GM23338 (cell line): ENCODE measurements at places on chromosomes 6 and 20. TPM values are rescaled to one million over a fixed set of nuclear protein-coding genes. Genes with fewer than 3 reads are reported as not detected.

- DNase-seq = no peak
Observed at GRCh38 chr6:16681260-16681873, 79.9 kb downstream of the ATXN1 start.

GRCh38 chr6:48541649-48542048 is 430.7 kb upstream of the PTCHD4 start:
- no peak for DNase-seq

GRCh38 chr6:131966443-131966842 is 15.3 kb upstream of the CCN2 start:
- no peak for DNase-seq

DNA sequence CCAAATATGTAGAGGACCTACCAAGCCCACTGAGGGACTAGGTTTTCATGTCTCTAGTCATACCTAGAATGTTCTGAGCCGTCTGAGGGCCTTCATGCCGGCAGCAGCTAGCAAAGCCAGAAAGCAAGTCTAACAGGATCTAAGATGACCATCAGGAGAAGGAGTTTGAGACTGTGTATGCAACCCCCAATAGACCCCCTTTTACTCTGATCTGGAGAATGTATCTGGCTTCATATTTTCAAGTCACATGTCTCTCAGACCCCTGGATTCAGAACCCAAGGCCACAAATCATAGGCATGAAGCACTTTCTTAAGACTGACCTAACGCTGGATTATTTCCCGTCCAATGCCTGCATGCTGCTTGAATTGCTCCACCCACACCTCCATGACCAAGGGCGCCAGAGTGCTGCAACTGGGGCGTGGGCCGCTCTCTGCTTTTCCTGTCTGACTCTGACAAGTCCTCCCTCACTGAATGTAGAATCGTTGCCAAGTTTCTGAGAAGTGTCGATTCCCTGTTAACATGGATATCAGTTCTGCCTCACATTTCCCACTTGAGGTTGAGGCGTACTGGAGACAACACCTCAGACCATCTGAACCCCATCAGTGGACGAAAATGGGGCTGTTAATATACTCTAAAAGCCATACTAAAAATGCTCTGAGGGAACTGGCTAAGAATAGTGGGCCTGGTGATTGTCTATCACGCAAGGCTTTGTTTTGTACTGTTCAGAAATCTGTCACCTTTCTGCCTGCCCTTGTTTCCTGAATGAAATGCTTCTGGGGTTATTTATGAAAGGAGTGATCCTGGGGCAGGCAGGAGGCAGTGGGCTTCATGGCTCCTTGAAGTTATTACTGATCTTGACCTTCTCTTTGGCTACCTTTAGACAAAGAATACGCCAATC is 23.9 kb upstream of the ASXL1 start:
- no peak for DNase-seq

DNA sequence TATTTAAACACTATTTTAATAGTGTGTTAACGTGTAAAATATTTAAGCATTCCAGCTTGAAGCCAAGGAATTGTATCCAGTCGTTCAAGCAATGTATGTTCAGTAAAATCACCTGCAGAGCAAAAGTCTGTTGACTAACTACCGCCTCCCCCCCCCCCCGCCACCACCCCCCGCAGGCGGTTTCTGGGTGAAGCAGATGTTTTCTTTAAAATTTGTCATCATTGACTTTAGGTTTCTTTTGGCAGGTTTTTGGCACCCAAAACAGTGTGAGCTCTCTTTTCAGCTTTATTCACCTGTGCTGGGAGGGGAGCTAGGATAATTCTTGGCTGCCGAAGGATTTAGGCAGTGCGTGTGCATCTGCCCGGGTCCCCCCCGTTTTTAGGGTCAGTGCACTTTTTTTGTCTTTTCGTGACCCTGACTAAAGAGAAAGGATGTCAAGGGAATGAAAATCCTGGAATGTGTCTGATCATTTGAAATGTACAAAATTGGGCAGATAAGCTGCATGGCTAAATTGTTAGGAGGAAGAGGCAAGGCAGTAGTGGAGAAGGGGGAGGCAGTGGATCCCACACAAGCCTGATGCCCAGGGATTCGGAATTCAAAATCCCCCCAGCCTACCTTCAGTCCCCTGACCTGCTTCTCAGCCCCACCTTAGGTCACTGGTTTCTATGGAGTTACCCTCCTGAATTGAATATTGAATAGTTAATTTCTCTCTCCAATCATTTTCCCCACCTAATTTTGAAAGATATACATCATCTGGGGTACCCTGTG is 1.1 kb downstream of the EDN1 start:
- DNase-seq = no peak

DNA sequence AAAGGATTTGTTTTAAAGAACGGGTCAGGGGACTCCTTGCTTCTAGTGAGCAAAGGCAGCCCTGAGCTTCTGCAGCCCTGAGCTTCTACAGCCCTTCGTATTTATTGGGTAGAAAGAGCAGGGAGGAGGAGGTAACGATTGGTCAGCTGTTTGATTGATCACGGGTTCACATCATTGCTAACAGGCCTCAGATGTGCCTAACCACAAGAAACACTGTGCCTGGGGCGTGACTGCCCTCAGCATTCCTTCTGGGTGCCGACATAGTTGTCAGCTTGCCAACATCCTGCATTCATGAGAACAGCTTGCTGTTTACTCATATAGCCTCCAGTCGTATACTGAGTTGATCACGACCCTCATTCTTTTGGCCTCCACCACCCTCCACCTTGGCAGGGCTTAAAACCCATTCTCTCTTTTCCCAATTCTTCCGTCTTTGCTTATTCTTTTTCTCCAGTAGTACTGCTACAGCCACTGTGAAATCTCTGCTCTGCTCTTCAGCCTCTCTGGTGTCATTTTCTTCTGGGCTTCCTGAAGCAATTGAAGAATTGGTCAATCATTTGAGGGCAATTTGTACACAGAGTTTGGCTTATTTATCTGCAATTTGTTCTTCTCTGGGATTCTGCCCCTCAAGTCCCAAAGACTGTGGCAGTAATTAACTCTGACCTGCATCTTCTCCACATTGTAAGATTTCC is 25.4 kb upstream of the NOP56 start:
- peak; percentile 22 for DNase-seq

GRCh38 chr20:16552015-16552414 is 21.2 kb downstream of the KIF16B start:
- DNase-seq = no peak

GRCh38 chr6:3738381-3739131 is 13.0 kb downstream of the PXDC1 start:
- DNase-seq = no peak

GRCh38 chr6:127592964-127593363 is 16.0 kb downstream of the C6orf58 start:
- peak; percentile 44 for DNase-seq

DNA sequence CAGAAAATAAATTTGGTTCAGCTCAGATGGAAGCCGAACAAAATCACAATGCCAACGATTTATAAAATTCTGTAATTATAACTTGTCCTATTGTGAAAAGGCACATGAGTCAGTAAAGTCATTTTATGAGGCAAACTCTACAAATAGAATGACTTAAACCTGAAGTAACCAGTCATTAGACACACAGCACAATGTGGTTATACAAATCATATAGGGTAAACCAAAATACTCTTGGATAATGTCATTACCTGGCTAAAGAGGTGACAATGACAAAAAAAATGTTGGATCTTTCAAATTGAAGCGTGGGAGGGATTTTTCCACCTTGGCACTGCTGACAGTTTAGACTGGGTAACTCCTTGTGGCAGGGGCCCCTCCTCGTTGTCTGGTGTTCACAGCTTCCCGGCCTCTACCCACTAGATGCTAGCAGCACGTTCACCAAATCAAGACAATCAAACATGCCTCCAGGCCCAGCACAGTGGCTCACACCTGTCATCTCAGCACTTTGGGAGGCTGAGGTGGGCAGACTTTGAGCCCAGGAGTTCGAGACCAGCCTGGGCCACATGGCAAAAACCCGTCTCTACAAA is 5.0 kb downstream of the ANKRD60 start:
- DNase-seq = no peak

DNA sequence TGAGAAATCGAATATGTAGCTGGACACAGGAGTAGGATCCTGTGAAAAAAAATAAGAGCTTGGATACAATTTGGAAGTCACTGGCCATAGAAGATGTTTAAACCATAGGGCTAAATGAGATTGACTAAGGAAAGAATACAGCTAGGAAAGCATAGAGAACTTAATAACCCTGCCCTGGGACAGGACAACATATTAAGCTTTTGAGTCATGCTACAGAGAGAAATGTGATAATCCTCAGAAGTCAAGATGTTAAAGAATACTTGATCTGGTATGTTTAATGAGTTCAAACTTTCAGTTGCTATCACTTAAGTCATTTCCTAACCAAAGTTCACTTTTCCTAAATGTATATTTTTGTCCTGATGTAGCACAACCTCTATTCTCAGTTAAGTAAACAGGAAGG is 154.6 kb upstream of the TSHZ2 start:
- DNase-seq = no peak

DNA sequence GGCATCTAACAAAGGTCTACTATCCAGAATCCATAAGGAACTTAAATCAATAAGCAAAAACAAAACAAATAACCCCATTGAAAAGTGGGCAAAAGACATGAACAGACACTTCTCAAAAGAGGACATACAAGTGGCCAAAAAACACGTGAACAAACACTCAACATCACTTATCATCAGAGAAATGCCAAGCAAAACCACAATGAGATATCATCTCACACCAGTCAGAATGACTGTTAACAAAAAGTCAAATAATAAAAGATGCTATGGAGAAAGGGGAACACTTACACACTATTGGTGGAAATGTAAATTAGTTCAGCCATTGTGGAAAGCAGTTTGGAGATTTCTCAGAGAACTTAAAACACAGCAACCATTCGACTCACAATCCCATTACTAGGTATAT is 19.4 kb upstream of the VNN1 start:
- no peak for DNase-seq

DNA sequence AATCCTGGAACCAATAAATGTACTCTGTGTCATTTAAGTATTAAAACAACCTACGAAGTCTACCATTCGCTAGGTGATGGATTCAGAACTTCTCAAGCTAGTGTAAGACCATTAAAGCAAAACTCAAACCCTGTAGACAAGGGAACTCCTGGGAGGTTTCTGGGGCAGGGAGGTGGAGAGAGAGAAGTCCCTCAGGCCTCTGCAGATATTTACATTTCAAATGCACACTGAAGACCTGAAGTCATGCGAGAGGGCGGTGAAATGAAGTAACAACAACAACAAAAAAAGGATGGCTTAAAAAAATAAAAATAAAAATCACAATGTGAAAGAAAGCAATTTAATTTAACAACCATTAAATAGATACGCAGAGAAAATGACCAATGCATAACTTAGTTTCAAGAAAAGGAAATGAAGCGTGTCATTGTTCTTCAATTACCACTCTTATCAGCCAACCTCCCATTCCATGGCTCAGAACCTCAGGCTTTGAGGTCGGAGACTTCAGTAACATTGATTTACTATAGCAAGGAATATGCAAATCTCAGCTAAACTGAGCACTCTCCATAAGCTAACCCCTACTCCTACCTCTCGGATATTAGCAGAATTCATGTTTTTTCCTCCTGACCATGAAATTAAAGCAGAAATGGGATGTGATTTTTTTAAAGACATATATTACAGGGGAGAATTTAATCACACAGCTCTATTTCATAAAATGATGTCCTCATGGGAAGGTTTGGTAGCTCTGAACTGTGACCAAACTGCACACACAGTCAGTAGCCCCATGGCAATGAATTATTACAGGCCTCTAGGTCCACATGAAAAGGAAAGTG is 140.6 kb downstream of the KIF16B start:
- DNase-seq = no peak

The ADGRG6 gene
- polyA plus RNA-seq = 1.3 and 1.8 TPM in 2 replicates

The SLC22A3 gene
- 0.61 and 0.78 TPM in 2 replicates for polyA plus RNA-seq

The C20orf144 gene
- polyA plus RNA-seq = 0.10 and 0.26 TPM in 2 replicates

The BPIFB4 gene
- polyA plus RNA-seq = not detected in 2 replicates

The ARMH2 gene
- polyA plus RNA-seq = not detected in 2 replicates

The SKIC2 gene
- polyA plus RNA-seq = 21.6 and 24.5 TPM in 2 replicates

The BHLHE23 gene
- 0.52 TPM in 2 replicates for polyA plus RNA-seq

The CUTA gene
- 421 and 426 TPM in 2 replicates for polyA plus RNA-seq

The PGC gene
- not detected in 2 replicates for polyA plus RNA-seq
